NCI-H187 treated with DMSO at 0.1 percent for 48 hours (cell line): ENCODE measurements at places on chromosomes 2 and 18.

GRCh38 chr2:28588292-28588670, 92.4 kb downstream of the PLB1 start:
- no peak for DNase-seq

- no peak for DNase-seq
Observed at GRCh38 chr2:18238209-18238608, 322.2 kb downstream of the RDH14 start.

DNA sequence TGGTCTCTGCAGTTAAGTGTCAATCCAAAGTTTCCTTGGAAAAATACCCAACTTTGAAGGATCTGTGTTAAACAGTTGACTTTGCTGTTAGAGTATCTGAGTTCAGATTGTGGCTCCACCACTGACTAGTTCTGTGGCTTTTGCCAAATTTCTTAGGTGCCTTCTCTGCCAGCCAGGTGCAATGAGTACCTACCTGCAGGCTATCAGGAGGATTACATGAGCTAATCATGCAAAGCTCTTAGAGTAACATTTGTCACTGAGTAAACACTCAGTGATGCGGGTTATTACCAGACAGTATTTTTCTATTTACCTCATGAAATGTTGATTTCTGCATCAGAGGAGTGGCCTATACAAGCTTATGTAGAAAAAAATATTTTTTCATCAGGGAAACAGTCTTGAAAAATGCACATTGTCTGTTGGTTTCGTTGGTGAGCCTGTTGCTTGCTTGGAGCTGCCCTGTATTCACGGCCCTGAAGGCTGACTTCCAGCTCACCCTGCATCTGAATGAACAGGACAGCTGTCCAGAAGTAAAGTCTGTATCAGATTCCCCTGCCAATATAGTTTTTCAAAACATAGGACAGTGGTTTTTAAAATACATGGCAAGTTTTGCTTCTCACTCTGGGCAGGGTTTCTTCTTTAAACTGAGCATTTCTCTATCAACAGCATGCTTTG, 235.1 kb downstream of the CDCA7 start:
- no peak for DNase-seq

DNA sequence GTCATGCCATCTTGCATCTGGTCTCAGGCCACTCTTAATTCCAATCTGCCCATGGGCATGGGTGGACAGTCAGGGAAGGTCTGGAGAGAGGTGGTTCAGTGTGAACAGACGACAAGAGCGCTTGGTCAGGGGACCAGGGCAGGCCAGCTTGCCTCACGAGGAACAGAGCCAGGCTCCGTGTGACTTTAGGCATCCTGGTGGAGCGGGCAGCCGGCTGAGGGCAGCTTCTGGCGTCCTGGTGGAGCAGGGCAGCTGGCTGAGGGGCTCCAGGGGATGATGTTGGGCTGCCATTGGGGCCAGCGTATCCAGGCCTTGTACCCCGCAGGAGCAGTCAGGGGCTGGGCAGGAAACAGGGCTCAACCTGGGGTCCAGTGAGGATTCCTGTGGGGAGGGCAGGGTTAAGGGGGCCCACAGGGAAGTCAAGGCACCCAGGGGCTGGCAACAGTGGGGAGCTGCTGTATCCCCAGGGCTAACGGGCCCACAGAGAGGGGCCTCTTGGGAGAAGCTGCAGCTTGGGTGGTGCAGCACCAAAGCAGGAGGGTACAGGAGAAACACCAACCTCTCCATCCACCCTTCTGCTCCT, 197.9 kb upstream of the TWIST2 start:
- no peak for DNase-seq

DNA sequence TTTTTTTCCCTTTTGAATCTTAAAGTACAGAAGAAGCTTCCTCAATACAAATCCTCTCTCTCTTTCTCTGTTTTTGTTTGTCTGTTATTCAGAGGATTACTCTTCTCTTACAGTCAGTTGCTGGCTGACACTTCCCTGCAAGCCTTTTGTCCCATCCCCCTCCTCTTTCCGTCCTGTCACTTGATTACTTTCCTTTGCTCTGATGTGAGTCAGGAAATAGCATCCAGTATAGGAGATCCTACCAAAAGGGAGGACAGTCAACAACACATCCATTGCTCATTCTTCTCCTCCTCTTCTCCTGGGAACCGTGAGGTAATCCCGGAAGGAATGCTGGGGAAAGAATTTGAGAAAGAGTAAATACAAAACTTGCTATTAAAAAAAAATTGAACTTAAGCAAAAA, 79.3 kb upstream of the SCN7A start:
- no peak for DNase-seq

DNA sequence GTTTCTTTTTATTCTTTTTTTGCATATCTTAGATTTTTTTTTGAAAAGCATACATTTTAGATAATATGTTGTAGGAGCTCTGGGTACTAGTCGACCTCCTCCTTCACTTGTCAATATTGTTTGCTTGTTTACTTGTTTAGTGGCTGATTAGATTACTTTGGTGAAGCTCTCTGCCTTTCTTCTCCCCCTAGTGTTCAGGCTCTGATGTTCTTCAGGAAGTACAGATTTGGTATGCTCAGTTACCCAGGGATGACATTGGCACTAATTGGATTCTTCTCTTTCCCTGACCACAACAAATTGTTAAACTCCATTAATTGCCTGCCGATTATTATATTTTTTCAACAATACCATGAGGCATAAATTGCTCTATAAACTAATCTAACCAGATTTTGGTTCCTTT, 491.2 kb downstream of the SUCLG1 start:
- no peak for DNase-seq
